Breast epithelium (tissue), 4 donors: ENCODE measurements at places on chromosomes 5 and 9. TPM values are rescaled to one million over a fixed set of nuclear protein-coding genes. Genes with fewer than 3 reads are reported as not detected.

The GALNT10 gene
- total RNA-seq = 67.2 TPM

DNA sequence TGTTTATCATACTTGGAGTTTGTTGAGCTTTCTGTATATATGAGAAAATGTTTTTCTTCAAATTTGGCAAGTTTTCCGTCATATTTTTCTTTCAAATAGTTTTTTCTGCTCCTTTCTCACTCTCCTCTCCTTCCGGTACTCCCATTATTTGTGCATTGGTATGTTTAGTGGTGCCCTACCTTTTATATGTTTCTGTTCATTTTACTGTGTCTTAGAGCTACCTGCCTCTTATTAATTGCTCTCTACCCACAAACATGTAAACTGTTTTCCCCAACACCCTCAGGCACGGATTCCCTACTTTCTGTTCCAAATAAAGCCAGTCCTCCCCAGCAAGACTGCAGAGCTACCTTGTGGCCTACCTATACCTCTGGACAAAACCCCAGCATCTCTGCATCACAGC lies 60.6 kb upstream of the S1PR3 start:
- DNase-seq = no peak

The GDA gene
- not detected for total RNA-seq

The IFNA2 gene
- not detected for total RNA-seq

GRCh38 chr9:16154521-16155078 lies 601.8 kb downstream of the CCDC171 start:
- DNase-seq = no peak

The FOXD4L6 gene
- total RNA-seq = 0.15 TPM

The TESK1 gene
- 33.8 TPM for total RNA-seq

DNA sequence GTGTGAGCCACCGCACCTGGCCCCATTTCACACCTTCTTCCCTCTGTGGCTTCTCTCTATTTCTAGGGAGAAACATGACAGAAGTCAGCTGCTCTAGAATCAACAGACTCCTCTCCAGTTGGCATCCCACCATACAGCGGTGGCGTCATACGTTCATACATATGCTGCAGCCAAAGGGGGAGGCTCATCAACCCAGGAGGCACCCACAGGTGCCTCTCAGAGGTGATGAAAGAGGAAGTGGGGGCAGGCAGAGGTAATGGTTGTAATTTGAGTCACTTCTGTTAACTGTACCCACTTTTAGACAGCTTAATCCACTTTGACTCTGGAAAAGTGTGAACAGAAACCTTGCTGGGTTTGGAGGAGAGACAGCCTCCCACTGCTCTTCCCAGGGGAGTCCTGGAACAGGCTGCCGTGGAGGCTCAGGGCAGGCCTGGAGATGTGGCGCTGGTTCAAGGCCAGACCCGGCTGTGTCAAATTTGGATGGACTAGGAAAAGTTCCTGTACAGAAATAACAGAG lies 47.3 kb upstream of the SUB1 start:
- DNase-seq = no peak

DNA sequence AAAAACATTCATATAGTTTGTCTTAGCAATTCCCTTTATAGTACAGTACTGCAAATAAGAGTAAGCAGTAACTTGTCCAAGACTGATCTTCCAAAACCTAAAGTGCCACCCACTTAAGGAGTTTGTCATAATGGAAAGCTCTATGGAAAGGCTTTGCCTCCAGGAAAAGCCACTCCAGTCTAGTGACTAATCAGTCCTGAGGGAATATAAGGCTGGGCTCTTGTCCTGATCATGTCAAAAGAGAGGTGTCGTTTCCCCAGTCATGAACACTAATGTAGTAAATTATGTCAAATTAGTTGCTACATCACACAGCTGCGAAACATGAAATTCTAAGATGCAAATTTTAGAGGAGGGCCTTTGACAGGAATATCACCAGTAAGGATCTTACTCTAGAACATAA lies 271.6 kb downstream of the GABRB2 start:
- no peak for DNase-seq

The SLC6A3 gene
- 0.15 TPM for total RNA-seq

DNA sequence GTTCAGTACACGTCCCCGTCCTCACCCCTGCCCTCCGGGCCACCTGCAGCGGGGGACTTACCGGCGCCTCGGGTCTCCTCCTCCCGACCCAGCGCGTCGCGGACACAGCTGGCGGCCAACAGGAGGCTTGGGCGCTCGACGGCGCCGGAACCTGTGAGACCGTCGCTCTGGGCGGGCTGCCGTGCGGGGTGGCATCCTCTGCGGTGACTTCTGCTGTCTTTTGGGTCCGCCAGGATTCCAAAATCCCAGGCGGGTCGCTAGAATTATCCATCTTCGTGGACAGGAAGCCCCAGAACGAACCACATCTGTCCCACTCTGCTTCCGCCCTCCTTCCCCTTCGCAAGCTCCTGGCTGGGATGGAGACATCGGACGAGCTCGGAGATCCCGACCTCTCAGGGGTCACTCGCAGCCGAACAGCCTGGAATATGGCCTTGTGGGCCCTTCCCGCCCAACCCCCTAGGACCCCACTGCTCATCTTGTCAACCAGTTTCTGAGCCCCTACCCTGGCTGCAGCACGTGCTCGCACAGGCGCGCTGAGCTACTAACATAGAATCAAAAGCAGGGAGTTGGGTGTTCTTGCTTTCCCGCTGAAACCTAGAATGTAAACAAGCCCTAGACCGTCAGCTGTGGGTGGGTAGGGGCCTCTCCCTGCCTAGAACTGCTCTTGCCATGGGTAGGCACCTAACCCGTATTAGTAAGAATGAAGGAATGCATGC lies 947 bp upstream of the MARCHF3 start:
- DNase-seq = no peak

The GPR151 gene
- total RNA-seq = not detected

The NUTM2G gene
- total RNA-seq = not detected

The RUFY1 gene
- 62.6 TPM for total RNA-seq

DNA sequence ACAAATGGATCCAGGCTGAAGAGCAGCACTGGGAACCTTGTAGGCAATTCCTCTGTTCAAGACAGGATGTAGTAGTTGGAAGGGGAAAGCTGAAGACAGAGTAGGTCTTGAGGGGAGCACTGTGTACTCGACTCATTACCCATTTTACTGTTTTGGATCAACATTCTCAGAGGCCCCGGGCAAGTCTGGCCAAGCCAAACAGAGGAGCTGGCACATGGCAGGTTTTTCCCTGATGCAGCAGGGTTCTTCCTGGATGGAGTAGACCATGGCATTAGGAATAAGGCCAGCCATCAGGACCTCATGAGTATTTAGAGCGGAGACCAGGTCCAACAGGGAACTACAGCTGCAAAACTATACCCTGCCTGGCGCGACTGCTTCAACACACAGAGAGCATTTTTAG lies 4.4 kb downstream of the SVEP1 start:
- DNase-seq = no peak

DNA sequence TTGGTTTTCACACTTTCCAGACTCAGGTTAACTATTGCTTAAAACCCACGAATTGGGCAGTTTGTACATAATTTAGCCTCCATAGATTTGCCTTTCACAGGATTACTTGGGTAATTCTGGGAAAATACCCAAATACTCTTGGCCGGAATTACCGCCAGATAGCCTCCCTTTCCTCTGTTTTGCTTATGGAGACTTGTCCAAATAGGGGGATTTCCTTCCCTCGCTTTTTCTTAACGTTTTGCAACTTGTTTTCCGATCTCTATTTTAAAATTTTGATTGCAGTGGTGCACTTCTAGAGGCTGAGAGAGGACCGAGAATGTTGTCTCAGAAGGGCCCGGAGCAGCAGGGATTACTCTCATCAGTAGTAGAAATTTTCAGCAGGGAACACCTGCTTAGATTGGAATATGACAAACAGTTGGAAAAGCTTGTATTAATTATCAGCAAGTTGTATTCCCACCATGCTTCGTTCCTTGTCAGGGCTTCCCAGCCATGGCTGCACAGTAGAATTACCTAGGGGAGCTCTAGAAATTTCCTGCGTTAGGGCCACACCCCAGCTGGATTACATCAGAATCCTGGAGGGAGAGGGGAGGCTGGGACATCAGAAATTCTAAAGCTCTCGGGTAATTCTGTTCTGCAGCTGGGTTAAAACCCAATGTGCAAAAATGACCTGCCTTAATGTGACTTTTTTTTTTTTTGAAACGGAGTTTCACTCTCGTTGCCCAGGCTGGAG lies 329.1 kb downstream of the SH3GL2 start:
- no peak for DNase-seq

GRCh38 chr9:113580041-113580953 lies 116.8 kb downstream of the RGS3 start:
- DNase-seq = peak; percentile 93

- peak; percentile 81 for DNase-seq
Measured at GRCh38 chr5:114361724-114362196, at the start of gene KCNN2. Gene KCNN2 (plus strand): TSS chr5:114362070. CDS start chr5:114362140, 70 bp downstream.

DNA sequence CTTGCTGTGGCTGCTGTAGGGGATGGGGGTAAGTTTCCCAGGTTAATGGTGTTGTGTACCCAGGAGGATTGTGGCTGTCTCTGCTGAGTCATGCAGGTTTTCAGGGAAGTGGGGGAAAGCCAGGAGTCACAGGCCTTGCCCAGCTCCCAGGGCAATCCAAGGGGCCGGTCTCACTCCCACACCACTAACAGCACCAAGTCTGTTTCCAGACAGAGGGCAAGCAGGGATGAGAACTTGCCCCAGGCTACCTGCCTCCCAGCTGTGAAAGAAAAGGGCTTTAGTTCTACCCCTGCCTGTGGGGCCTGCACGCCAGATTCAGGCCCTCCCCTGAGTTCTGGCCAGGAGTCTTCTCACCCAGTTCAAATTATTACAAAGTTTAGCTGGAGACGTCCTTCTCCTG lies 579.8 kb upstream of the ST8SIA4 start:
- DNase-seq = no peak

GRCh38 chr5:149646564-149646963 lies 65.3 kb downstream of the ARHGEF37 start:
- no peak for DNase-seq

- DNase-seq = no peak
Measured at GRCh38 chr9:106954974-106955850, 92.2 kb downstream of the ZNF462 start.

DNA sequence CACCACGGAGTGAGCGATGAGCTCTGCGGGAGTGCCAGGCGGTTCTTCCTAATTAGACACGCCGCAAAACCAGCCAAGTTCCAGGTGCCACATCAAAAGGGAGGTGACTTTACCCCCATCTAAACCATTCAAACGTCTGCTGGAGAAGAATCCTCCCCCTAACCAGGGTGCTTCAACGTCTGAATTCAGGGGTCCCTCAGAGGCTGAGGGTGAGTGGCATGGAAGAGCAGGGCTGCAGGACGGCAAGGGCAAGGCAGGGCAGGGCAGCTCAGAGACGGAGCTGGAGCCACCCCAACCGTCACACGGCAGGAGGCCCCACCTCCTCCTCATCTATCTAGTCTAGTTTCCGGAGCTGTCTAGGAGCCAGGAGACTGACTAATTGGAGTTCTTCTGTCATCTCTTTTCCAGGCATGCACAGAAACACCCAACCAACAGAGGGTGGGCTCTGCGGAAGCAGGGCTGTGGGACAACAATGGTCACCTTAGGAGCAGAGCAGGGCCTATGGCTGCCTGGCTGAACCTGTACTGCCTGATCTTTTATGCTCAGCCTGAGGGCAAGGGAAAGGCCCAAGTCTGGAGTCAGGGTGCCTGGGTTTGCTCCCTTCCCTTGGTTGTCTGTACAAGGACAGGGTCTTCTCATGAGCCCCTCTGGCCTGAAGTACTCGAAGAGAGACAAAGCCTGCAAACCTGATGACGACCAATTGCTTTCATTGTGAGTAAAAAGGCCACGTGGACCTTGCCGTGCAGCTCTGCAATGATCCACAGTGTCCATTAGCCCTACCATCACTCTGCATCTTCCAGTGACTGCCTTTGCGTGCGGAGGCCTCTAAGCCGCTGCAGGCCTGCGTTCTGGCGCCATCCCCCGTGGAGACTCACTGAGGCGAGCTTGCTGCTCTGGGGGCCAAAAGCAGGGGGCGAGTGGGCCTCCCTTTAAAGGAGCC lies 81.0 kb upstream of the SLC25A51 start:
- no peak for DNase-seq

GRCh38 chr9:84538879-84539278 lies 130.7 kb upstream of the NTRK2 start:
- DNase-seq = no peak

The SH3GL2 gene
- not detected for total RNA-seq

The OR2K2 gene
- not detected for total RNA-seq

DNA sequence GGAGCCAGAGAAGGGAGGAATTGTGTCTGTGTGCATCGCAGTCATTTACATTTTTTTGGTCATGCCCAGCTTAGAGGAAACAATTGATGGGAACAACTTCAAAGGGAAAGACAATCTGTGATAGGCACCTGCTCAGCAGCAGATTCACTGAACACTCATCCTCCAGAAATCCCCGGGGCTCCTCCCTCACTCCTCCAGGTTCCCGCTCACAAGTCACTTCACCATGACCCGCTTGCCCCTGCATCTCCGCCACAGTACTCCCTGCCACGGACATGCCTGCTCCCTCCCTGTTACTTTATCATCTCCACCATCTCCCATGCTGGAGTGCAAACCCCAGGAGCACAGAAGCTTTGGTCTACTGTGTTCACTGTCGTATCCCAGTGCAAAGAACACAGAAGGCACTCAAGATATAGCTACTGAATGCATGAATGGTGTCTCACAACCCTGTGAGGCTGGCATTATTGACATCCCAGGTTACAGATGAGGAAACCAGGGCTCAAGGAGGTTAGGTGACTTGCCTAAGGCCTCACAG lies 16.2 kb downstream of the LHX6 start:
- no peak for DNase-seq

DNA sequence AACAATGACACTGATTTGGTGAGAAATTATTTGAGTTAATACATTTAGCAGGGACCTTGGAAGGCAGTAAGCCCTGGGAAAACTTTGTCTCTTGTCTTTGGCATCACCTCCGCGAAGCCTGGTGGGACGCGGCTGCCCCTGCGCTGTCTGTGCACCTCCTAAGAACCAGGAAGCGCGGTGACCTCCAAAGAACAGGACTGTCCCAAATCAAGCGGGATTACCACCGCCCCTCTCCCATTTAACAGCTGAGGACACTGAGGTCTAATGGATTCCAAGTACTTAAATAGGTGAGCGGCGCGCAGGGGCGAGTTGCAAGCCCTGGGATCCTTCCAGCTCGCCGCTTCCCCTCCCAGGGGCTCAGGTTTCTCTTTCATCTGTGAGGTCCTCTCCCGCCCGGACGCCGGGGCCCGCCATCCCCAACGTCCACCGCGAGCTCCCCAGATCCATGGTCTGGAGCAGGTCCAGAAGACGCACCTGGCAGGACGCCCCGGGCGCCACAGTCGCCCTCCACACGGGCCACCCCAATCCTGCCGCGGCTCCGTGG lies 432 bp downstream of the STARD4 start:
- no peak for DNase-seq

GRCh38 chr9:92414566-92414965 lies 9.7 kb downstream of the OMD start:
- DNase-seq = no peak

The NR2F1-AS1 gene
- 17.4 TPM for total RNA-seq

DNA sequence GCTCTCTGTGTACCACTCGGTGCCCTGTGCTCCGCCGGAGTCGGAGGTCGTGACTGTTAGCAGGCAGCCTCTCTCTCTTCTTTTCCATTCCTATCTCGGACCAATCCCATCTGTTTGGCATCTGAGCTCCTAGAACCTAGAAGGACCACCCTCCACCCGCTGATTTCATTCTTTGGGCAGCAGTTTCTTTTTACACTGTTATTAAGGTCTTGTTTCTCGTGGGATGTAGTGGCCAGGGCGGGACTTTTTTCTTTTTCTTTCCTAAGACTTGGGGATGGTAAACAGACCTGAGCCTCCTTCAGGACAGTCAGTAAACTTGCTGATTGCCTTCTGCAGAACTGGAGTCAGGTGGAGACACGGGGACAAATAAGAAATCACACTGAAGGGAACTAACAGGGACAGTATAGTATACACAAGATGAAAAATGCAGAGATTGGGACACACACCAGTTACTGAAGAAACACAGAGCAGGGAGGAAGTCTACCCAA lies 500 bp downstream of the URM1 start:
- DNase-seq = no peak
